ENCODE measurements at places on chromosomes 7 and 10.

DNA sequence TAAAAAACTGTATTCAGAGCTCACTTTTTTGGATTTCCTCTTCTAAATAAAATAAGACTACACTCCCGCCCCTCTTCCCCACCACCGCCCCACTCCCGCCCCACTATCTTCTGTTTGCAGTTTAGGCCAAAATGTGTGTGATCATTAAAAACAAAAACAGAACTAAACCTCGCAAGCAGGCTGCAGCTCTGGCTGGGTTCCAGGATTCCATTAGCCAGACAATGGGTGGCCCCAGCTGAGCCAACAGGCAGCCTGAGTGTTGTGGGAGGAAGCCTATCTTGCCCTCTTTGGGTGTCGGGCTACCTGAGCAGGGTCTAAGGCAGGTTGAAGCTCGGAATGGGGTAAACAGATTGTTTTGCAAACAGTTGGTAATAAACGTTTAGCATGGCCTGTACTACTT, 41.7 kb downstream of the ARL4A start:
- DNase-seq = peak; percentile 5

DNA sequence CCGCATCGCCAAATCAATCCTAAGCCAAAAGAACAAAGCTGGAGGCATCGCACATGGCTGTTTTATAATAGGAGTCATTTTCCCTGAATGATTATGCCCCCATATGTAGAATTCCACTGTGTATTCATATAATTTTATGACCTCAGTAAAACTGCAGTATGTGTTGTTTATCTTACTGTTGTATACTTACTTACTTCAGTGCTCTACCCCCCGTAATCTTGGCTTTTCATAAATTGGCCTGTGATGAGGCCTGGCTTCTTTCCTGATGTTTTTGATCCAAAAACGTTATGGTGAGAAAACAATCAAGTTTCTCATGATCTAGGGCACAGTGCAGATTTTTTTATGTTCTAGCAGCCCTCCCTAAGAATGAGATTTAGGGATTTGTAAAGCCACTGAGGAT, 306.4 kb upstream of the FZD1 start:
- no peak for DNase-seq

DNA sequence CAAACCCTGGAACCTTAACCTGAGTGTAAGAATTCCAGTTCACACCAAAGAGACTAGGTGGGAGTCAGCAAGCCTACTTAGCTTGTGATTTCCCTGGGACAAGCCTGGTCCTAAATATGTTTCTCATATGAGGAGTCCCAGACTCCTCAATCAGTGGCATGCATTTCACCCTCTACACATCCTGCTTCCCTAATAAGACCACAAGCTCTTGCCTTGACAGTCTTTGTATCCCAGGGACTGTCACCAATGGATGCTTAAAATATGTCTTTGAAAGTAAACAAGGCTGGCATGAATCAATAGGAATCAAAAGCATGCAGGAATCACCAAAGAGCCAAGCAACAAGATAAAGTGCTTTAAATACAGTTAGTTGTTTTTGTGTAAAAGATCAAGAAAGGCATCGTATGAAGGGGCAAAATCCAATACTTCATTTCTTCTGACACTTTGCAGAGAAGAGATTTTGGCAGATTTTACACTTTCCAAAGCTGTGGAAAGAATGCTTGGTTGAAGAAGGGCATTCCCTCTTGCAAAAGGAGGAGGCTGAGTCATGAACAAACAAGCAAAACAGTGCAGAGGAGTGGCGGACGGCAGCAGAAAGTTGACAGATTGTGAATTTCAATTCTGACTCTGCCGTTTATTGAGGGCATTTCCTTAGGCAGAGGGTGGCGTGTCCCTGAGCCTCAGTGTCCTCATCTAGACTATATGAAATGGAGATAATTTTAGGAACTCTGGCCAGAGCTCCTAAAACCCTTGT, 8.5 kb upstream of the NFE2L3 start:
- DNase-seq = no peak

DNA sequence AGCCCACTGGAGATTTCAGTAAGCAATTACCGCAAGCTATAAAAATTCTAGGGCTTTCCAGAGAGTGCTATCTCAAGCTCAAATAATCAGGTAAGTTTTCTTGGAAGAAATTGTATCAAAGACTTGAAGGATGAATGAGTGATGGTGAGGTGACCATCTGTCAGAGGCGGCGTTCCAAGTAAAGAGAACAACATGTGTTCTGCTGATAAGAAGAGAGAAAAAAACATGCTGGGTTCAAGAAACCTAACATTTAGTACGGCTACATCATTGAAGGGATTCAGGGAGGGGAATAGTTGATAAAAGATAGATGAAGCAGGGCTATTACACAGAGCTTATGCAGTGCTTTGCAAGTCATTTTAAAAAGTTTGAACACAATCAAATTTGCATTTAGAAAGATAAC, 100.7 kb downstream of the GNAI1 start:
- no peak for DNase-seq

DNA sequence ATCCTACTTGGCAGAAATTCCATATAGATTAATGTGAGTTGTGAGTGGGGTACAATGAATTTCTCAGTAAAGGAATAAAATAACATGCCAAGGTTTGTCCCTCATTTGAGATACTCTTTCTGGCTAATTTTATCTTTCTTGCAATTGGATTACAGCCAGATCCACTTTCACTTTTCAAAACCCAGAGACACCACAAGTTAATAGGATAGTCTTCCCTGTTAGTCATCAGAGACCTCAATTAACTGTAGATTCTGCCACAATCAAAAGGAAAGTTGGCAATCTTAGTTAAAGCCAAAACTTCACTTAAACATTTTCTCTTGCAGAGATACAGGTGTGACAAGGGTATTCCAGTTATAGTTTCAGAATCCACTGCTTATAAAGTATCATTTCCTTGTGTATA, 91.4 kb upstream of the PHYHIPL start:
- no peak for DNase-seq

DNA sequence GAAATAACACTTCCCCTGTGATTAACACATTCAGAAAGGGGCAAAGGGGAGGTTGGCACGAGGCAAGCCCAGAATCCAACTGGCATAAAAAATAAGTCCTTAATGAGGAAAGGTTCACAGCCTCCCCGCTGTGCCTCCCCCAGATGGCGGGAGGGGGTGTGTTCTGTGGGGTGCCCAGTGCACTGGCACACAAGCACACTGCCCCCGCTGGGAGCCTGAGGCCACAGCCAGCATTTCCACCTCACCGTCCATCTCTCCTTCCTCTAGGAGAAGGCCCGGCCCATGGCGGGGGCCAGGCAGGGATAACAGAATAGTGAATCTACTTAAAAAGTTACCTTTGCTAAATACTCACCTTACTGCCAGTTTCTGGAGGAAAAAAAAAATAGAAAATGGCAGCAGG, 43.2 kb downstream of the PRKAG2 start:
- DNase-seq = no peak

DNA sequence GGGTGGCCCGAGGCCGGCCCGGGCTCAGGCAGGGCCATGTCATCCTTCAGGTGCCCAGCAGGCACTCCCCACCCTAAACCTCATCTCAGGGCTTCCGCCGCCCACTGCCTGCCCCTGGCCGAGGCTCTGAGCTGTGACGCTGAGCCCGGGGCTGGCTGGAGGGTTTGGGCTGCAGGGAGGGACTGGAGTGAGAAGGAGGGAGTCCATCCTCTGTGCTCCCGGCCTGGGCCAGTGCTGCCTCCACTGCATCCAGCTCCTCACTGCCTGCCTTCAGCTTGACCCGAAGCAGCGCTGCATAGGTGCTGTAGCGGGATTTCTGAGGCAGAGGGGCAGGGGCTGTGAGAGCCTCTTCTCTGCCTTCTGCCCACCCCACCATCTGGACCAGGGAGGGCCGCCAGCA, 7.6 kb downstream of the NFKB2 start:
- DNase-seq = no peak

GRCh38 chr10:127798111-127798510, 61.1 kb downstream of the FOXI2 start:
- no peak for DNase-seq

DNA sequence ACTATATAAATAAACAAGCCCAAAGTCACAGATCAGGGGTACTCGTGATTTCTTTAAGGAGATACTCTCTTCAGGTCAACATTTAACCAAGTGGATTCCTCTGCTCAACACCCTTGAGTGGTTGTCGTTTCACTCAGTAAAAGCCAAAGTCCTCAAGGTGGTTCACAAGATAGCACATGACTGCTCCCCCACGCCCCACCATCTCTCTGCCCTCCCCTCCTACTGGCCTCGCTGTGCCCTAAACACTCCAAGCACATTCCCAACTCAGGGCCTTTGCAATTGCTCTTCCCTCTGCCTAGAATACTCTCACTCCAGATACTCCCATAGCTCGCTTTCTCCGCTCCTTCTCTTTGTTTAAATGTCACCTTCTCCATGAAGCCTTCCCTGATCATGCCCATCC, 72.1 kb upstream of the FHIP2A start:
- DNase-seq = no peak

DNA sequence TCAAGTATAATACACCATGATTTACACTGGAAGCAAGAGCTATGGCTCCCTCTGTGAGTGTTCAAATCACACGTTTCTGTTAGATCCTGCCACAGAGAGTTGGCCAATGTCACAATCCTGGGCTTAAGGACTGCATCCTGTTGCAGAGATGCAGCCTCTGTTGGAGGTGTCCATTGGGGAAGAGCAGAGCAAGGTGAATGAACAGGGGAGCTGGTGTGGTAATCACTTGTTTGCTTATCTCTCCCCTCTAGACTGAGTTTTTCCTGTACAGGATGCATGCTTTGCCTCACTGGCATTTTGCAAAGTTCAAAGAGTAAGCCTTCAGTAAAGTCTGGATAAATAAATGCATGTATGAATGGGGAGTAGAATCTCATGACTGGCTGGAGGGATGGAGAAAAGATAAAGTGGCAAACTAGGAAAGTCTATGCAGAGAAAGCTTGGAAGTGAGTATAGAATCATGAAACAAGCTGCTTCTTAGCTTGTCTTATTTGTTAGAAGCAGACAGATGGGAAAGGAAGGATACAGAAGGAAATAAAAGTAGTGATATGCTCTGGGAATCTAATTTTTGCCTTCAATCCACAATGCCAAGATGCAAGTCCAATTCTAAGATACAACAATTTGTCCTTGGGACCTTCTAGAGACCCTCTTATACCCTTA, 605.9 kb downstream of the KCNMA1 start:
- DNase-seq = peak; percentile 35

DNA sequence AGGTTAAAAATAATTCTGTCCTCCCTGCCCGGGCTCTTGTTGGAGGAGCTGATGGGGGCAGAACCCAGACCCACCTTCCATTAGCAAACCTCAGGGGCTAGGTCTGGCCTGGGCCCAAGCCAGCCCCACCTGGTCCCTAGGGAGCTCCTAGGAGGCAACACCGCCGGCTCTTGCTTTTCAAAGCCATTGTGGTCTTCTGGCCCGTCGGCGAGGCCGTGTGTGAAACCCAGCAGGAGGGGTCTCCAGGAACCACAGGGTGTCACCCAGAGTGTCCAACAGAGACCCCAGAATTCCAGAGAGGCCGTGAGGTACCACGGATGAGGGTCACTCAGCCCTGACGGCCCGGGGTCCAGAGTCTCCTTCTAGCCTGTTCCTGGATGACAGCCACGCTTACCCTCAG, 16.6 kb upstream of the PDGFA start:
- no peak for DNase-seq

- DNase-seq = no peak
Observed at GRCh38 chr10:91287276-91287675, 66.8 kb downstream of the PCGF5 start.

DNA sequence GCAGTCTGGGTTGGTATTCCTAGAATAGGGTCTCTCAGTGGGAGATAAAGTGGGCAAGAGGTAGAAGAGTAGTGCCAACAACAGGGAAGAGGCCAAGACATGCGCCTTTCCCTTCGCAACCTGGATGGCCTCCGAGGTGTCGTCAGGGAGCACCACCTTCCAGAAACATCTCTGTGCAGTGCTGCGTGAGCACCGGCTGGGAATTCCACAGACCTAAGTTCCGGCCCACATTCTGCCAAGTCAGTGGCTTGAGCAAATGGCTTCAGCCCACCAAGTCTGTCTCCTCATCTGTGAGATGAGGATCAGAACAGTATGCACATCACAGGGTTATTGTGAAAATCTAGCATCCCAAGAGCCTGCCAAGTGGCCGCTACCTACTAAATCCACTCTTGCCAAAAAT, 40.6 kb downstream of the CCDC3 start:
- DNase-seq = no peak

GRCh38 chr10:113326160-113327111, 226.4 kb upstream of the HABP2 start:
- DNase-seq = peak; percentile 15

DNA sequence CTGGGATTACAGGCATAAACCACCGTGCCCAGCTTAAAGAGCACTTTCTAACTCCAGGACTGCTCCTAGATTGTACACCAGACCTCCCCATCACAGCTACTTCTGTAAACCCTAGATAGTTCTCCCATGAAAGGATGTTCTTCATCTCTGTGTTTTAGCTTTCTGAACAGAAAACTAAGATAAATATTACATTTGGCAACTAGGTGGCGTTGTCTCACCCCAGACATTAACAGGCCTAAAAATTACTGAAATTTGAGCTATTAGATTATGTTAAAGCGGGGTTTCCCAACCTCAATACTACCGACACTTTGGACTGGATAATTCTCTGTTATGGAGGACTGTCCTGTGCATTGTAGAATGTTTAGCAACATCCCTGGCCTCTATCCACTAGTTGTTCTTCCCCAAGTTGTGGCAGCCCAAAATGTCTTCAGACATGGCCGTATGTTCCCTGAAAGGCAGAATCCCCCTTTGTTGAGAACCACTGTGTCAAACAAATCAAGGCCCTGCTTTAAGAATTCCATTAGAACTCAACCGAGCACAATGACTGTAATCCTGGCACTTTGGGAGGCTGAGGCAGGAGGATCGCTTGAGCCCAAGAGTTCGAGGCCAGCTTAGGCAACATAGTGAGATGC, 19.1 kb downstream of the ATOH7 start:
- no peak for DNase-seq

DNA sequence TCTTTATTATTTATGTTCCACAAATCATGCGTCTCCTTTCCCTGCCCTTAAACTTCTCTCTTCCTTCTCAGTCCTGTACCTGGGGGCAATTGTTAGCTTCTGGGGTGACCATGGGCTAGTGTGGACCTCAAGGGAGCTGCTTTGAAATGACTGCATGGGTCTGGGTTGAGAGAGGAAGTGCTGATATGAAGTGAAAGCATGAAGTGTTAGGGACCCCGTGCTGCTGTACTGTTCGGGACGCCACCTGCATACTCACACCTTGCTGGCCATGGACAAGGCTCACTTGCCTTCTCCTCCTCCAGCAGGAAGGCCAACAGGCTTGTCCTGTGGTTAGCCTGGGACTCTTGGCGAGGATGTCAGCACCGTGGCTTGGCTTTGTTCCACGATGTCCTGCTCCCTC, 56.7 kb downstream of the MTPN start:
- DNase-seq = no peak

DNA sequence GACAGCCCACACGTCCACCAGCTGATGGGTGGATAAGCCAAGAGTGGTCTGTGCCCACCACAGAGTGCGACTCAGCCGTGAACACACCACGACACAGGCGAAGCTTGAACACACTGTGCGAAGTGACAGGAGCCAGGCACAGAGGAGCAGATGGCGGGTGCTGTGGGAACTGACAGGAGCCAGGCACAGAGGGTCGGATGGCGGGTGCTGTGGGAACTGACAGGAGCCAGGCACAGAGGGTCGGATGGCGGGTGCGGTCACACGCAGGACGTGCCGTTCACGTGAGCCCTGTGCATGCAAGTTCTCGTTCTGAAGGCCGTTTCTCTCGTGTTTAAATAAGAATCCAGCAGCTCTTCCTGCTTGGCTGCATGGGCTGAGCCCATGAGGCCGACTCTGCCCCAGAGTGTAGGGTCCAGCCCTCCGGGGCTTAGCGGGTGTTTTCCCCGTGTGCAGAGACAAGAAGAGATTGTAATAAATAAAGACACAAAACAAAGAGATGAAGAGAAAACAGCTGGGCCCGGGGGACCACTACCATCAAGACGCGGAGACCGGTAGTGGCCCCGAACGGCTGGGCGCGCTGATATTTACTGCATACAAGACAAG, 5.9 kb upstream of the ADAP1 start:
- DNase-seq = no peak

Data from HL-60 (cell line).